ENCODE measurements at places on chromosomes 1 and 21.
A peak's percentile ranks its signal among the peaks of the same experiment; 100 is the strongest.

- DNase-seq, result no peak
Observed at GRCh38 chr1:41558761-41559171, 74.3 kb upstream of the EDN2 start.

- no peak for DNase-seq
Observed at GRCh38 chr1:97918961-97919360, 1.9 kb downstream of the DPYD start.

DNA sequence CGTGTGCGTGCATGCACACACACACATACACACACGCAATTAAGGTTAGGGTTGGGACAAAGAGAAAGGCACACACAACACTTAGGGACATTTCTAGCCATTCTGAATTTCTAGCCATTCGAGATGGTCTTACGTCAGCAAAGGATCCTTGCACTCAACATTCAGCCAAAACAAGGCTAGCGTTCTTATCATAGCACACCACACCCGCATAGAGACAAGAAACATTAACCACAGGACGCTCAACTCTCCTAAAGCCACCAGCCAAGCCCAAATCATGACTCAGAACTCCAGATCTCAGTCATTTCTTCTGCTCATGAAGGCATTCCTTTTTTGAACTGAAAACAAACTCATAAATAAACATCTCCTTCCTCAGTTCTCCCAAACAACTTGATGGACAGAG lies 106.8 kb downstream of the LMO4 start:
- no peak for DNase-seq

DNA sequence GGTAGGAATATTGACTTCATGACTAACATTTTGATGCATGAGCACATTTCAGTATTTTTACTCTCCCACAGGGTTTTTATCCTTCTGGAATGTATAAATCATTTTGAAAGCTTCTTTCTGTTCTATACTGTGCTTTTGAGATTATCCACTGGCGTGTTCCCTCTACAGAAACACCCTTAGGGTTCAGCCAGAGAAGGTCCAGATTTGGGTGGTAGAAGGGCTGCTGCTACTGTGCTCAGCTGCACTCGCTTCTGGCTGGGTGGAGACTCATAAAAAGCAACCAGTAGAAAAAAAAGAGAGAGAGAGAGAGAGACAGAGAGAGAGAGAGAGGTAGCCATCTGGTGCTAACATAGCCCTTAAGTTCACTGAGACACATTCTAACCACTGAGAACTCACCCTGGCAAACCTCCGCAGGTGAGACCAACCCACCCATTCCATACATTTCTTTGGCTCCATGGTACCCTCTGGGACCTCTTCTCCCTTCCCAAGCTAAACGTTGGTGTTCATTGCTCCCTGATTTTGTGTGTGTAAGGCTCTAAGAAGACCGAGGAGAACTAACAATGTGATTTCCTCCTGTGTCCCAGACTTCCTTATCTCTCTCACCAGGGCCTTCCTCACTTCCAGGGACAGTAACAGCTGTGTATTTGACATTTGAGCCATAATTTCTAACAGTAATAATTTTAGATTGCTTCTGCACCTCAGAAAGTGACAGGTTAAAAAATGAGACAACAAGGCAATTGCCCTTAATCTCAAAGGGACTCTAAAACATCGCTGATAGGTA lies 7.2 kb downstream of the APCS start:
- no peak for DNase-seq

GRCh38 chr1:59025898-59026426 lies 242.1 kb upstream of the JUN start:
- DNase-seq, result no peak

- DNase-seq, result no peak
Observed at GRCh38 chr1:115982400-115982799, 6.1 kb downstream of the SLC22A15 start.

DNA sequence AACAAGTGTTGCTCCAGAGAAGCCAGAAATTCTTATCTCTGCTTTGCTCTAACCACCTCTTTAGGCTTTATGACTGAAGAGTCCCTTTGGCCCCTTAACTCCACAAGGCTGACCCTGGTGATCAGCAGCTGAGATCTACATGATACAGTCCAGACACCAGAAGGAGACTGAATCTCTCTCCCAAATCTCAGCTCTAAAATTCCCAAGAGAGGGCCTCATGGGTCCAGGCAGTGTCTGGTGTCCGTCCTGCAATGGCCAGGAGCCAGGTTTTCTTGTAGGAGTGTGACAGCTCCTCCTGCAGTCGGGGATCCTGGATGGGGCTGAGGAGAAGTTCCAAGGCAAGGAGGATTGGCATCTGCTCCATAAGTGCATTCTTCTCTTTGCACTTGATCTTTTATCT lies 35.3 kb downstream of the L1TD1 start:
- no peak for DNase-seq

- DNase-seq, result peak; percentile 83
Observed at GRCh38 chr1:192489748-192490147, 85.8 kb upstream of the RGS1 start.

DNA sequence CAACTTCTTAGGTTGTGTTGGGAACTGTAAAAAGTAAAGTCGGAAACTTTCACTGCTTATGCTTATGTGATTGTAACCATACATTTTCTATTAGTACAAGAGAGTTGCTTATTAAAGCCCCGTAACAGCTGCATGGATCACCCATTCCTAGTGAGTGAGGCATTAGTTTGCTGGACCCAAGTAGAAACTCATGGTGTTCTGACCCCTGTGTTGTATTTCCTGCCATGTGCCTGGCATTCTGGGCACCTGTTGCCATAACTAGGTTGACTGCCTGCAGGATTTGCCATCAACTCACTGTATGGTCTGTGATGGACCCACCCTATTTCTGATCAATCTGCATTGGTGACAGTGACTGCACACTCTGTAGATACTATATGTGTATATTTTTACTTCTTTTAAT lies 173.0 kb downstream of the PGBD5 start:
- no peak for DNase-seq

- no peak for DNase-seq
Observed at GRCh38 chr1:23931491-23931880, 18.3 kb upstream of the CNR2 start.

- no peak for DNase-seq
Observed at GRCh38 chr1:119795261-119796200, 15.7 kb downstream of the REG4 start.

- no peak for DNase-seq
Observed at GRCh38 chr21:29520171-29520570, 221.4 kb downstream of the BACH1 start.

DNA sequence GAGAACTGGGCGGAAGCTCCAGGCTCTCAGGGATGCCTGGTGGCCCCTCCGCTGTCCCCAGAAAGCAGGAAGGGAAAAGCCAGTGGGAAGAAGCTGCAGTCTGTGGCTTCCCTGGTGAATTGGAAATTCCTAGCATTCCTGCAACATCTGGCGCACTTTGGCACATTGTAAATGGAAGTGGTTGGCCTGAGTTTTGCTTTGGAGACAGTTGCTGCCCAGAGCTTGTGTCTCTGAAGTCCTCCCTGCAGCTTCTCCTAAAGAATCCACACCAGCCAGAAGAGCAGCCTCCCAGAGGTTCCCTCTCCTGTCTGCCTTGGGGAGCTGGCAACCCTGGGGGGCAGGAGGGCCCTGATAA lies 48.2 kb downstream of the ARHGEF10L start:
- DNase-seq, result no peak

- DNase-seq, result no peak
Observed at GRCh38 chr1:98874828-98875227, 129.8 kb downstream of the PLPPR5 start.

GRCh38 chr1:211541720-211542477 lies 37.1 kb downstream of the SLC30A1 start:
- no peak for DNase-seq

GRCh38 chr1:247335882-247336281 lies 4.2 kb upstream of the ZNF496 start:
- DNase-seq, result no peak

DNA sequence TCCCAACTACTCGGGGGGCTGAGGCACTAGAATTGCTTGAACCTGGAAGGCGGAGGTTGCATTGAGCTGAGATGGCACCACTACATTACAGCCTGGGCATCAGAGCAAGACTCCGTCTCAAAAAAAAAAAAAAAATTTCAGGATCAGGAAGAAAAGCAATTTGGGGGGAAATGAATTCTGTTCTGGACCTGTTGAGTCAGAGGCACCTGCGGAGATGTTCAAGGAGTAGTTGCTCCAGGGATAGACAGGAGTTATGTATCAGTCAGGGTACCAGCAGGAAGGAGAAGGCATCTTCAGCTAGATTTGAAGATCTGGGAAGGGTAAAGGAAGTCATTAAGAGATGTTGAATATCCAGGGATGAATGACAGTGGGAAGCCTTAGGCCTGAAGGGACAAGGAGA lies 2.9 kb upstream of the RHBDL2 start:
- no peak for DNase-seq

GRCh38 chr1:67459068-67459467 lies 28.9 kb upstream of the SERBP1 start:
- DNase-seq, result no peak

- DNase-seq, result no peak
Observed at GRCh38 chr21:39633770-39634181, 21.0 kb downstream of the B3GALT5 start.

- no peak for DNase-seq
Observed at GRCh38 chr1:31746687-31747086, 17.5 kb downstream of the ADGRB2 start.

- DNase-seq, result no peak
Observed at GRCh38 chr1:55065648-55066047, 26.3 kb downstream of the PCSK9 start.

DNA sequence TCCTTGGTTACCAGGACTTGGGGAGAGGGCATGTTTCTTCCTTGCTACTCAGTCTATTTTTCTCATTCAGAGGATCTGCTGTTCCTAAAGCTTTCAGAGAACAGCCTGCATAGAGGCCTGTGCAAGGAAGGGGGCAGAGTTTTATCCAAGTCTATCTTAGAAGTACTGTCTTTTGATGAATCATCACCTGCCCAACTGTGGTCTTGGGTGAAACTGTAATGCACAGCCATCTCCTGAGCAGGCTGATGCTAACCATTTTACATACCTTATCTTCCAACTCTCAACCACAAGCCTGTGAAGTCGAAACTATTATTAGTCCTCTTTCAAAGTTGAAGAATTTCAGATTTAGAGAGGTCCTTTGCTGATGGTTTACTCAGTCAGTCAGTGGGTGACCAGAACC lies 368.0 kb downstream of the HHAT start:
- peak; percentile 98 for DNase-seq

- no peak for DNase-seq
Observed at GRCh38 chr1:52337439-52337838, 28.6 kb downstream of the CC2D1B start.

DNA sequence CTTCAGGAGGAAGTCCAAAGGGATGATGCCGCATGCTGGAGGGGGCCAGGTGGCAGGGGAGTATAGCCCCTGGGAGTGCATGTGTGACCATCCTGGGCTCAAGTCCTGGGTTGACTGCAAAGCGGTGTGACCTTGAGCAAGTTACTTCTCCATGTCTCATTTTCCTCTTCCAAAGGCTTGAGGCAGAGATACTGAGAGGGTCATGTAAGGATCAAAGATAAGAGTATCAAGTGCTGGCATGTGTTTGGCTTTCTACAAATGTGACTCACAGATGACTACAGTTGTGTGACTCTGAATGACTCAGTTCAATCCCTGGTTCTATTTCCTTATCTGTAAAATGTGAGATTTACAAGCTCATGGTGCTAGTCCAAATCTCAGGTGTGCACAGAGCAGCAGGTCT lies 26.1 kb downstream of the PROK1 start:
- no peak for DNase-seq

DNA sequence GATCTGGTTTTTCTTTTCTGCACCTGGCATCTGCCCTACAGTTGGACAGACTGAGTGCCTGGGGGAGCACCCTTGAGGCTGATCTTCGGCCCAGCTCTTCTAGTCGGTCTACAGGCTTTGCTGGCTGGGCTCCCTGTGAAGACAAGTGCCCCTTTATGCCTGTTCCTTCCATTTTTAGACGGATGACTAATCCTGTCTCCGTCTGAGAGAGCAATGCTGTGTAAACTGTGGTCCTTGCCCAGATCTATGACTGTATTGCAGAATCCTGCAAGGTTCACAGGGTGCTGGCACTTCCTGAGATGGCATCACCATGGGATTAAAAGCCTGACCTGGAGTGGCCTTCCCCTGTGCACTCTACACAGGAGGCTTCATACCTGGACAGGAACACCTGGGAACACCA lies 47.6 kb upstream of the SAMD13 start:
- no peak for DNase-seq

GRCh38 chr1:16177306-16177705 lies 21.4 kb upstream of the EPHA2 start:
- no peak for DNase-seq

DNA sequence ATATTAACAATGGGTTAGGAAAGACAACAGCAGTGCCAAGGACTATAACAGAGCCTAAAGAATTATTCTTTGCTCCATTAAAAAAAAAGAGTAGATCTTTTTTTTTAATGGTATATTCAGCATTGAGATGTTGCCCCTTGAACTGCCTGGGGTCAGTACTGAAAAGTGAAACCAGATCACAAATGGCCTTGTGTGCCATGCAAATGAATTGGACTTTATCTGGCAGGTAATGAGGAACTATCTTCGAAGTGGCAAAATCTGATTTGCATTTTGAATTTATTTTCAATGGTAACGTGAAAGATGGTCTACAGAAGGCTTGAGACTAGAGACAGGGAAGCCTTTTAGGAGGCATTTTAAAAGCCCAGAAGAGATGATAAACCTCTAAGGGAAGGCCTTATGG lies 21.4 kb upstream of the PKN2 start:
- no peak for DNase-seq

DNA sequence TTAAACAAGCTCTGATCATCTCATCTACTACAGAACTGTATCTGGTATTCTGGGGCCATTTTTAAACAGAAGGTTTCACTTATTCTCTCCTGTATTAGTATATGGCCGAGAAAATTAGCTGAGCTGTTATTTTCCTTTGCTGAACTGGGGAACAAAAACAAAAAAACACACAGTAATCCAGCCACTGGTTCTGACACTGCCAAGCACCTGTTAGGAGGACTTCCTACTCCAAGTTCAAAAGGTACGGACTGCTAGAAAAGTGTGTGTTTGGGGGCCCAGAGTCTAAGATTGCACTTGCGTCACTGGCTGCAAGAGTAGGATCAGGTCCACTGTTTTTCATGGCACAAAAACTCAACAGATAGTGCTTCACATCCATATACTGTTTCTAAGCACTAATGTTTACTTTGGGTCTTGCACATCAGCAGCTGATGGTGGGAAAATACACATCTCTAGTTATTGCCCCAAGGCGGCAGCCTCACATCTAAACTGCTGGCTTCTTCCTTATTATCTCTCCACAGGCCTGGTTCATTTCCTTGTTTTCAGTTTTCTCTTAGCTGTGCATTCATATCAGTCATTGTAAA lies 226.1 kb downstream of the FGGY start:
- DNase-seq, result no peak

GRCh38 chr1:74427681-74428080 lies 84.7 kb downstream of the LRRC53 start:
- no peak for DNase-seq

Data from MM.1S (cell line).